ENCODE measurements at places on chromosomes 13 and 19.

DNA sequence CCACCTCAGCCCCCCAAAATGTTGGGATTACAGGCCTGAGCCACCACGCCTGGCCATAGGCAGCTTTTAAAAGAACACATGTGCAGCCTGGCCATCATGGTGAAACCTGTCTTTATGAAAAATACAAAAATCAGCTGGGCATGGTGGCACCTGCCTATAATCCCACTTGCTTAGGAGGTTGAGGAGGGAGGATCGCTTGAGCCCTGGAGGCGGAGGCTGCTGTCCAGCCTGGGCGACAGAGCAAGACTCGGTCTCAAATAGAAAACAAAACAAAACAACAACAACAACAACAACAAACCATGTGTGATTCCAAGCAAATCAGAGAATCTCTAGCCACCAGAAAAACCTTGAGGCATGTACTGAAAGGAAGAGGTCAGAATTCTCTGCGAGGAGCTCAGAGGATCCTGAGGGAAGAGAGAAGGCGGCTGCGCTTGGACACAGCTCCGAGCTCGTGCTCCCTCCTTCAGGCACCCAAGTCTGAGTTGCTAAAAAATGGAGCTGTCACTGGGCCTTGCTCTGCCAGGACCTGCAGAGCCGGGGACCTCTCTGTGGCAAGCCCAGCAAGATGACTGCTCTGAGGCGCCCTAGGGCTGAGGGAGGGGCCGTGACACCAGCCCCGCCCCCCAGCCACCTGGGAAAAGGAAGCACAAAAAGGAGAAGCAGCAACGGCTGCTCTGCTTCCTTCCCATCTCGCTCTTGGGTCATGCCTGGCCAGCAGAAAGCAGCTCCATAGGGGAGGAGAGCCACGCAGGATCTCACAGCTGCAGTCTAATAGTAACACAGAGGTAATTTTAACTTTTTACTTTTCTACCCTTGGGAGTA, at the start of gene ARL11:
Gene ARL11, plus strand, starts transcription at position 677 of the 822 bp plus-strand sequence. CDS start 1,941 bp downstream, outside the sequence.
- DNase-seq, result peak; percentile 28

- no peak for DNase-seq
These were observed 18.9 kb upstream of the KCTD15 start for GRCh38 chr19:33777753-33778088.

GRCh38 chr13:61751039-61751438, 335.4 kb upstream of the PCDH20 start:
- DNase-seq, result no peak

DNA sequence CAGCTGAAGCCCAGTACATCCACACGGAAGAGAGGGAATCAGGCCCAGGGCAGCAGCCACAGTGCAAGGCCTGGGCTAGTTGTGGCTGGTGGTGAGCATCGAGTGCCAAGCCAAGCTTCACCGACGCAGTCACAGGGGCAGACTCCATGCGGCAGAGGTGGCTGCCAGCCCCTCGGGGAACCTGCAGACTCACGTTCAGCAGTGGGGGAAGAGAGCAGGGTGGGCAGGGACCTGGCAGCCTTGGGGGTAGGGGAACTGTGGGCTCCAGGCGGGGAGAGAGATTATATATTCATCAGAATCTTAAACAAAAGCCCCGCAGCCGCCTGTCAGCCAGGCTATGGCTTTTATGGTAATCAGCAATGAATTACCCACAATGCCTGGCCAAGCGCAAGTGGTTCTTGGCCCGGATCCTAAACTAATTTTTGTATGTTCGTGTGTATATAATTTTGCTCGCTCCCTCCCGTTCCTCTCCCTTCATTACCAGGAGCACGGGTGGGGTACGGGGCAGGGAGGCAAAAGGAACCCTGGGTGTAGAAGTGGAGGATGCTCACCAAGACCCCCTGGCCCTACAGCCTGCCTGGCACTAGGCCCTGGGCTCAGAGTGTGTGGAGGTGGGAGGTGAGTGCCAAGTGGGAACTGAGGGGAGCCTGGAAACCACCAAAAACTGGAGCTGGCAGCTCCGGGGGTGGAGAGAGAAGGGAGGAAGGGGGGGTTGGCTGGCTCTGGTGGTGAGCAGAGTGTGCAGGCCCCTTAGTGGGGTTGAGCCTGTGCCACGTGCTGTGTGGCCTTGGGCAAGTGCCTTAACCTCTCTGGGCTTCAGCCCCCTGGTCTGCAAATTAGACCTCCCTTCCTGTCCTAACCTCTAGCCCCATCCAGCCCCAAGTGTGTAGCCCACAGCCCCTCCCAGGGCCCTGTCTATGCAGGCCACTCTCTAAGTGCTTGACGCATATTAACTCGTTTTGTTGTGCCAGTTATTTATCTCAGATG, 31.9 kb downstream of the PTPRS start:
- DNase-seq, result no peak

DNA sequence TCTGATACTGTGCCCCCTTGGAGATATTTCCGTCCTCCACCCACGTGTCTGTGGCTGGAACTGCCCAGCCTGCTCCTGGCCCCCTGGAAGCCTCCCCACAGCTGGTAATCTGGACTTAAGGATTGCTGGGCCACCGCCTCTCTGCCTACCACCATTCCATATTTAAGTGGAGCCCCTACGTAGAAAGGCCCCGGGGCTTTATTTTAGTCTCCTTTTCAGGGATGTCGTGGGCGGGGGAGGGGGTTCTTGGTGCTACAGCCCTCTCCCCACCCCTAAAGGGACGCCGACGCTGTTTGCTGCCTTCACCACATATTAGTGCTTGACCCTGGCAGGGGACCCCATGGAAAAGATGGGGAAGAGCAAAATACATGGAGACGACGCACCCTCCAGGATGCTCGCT, 2.7 kb upstream of the NOP53 start:
- no peak for DNase-seq

- no peak for DNase-seq
These were observed 102.1 kb downstream of the INSR start for GRCh38 chr19:7191946-7192691.

- no peak for DNase-seq
These were observed 43.7 kb downstream of the ELF1 start for GRCh38 chr13:40975441-40975840.

GRCh38 chr13:80618781-80619180, 277.9 kb upstream of the SPRY2 start:
- DNase-seq, result no peak

GRCh38 chr13:80903911-80904310, 563.0 kb upstream of the SPRY2 start:
- no peak for DNase-seq
